ENCODE measurements at places on chromosomes 3 and 15.

DNA sequence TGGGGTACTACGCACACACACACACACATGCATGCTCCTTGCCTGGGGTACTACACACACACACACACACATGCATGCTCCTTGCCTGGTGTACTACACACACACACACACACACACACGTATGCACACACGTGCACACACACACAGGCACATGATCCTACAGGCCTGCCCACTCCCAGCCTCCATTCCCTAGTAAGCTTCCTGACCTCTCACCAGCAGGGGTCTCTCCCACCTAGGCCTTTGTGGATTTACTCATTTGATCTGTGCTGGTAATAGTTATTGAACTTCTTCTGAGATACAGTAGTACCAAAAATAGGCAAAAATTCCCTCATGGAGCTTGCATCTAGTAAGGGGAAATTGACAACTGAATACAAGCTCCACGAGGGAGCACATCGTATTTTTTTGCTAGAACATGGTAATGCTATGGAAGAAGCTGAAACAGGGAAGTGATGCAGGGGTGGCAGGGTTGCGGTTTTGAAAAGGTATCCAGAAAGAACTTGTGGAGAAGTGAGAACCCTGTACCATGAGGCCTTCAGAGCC, 19.1 kb downstream of the TTC21A start:
- DNase-seq: peak; percentile 78

- no peak for DNase-seq
Observed at GRCh38 chr3:29186982-29187725, 93.7 kb upstream of the RBMS3 start.

GRCh38 chr3:70042641-70043040, 43.1 kb downstream of the SAMMSON start:
- no peak for DNase-seq

DNA sequence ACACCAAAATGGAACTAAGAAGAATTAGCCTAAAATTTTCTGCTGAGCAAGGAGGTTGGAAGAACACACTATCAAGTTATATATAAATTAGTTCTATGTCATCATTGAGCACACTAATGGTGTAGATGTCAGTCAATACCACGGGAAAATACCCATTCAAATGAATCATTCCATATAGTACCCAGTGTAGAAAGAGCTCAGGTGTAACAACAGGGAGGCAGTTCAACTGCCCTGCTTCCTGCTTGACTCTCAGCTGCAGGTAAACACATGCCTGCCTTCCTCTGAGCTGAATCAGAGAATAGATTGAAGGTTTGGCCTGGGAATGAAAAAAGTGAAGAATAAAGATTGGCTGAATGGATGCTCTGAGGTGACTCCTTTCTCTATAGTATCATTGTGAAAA, 1088.0 kb downstream of the AGBL1 start:
- DNase-seq: no peak

DNA sequence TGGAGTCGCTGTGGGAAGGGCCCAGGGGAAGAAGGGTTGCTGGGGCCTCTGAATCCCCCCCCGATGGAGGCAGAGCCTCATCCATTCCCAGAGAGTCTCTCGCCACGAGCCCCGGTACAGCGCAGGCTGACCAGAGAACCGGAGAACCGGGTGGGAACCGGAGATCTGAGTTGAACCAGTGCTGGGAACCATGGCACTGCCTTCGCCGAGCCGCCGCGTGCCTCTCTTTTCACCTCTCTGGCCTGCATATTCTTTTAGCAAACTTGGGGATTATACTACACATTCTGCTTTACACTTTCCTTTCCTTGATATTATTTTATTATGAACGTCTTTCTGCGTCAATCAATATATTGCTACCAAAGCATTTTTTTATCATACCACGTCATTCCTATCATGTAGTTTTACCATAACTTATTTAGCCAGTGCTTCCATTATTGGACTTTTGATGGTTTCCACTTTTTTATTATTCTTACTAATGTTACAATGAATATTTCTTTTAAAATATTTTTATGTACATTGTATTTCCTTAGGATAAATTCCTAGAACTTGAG, 7.2 kb downstream of the NRROS start:
- DNase-seq: no peak

GRCh38 chr3:127604035-127604434, 5.8 kb downstream of the MCM2 start:
- DNase-seq: no peak

DNA sequence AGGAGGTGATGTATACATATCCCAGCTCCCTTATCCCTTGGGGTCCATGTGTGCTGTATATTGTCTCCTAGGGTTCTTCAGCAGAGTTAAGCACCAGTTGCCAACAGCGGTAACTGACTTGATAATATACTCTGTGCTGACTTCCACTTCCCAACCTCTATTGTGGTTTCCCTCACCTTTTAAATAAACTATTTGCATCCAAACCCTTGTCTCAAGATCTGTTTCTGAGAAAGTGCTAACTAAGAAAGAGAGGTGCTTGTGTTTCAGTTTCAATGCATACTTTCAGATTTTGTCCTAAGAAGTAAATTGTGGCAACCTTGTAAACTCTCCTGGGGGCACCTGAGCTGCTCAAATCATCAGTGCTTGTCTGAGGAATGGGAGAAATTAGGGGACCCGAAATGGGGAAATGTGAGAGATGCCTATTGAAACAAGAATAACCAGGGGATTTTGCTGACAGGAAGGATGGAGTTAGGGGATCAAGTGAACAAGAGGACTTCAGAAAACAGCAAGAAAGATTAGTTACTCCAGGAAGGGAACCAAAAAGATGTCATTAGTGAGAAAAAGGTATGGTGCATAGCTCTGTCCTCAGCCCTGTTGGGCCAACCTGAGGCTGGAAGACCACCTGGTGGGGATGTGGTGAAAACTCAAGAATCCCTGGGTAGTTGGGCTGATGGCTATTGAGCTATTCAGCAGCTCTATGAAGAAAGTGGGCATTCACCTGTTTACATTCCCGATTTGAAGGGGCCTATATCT, 50.9 kb upstream of the MRPL3 start:
- no peak for DNase-seq

All from islet precursor cell (in vitro differentiated cells).